ENCODE measurements at places on chromosomes 3 and 15.

DNA sequence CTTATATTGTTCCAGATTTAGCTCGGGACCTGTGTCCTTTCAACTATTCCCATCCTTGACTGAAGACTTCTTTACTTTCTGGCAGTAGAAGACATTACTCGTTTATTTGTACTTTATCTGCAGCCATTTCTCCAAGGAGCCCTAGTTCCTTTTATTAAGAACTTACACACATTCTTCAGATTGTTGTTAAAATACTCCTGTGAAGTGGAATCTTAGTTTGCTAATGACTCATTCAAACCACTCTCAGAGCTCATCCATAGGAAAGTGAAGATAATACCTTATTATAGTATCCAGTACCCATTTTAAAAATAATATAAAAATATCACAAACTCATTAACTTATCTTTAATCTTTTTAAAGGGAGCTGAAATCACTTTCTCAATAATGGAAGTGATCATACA is 63.5 kb downstream of the C3orf70 start:
- DNase-seq = no peak

DNA sequence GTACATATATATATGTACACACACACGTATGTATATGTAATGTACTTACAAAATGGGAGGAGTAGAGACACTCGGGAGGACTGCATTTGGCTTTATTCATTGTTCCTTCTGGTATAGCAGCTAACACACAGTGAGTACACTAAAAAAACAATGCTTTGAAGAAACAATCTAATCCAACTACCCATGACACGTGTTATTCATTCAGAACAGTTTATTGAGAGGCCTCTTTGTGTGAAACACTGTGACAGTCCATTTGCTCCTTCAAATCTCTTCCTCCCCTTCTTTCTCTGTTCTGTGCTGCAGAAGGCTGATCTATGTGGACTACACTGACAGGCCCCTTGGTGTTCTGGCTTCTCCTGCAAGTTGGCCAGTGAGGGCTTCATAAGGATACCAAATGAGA is 1075.9 kb upstream of the CFAP20DC start:
- DNase-seq = no peak

GRCh38 chr3:187951452-187952190 is 202.3 kb upstream of the LPP start:
- peak; percentile 83 for DNase-seq

DNA sequence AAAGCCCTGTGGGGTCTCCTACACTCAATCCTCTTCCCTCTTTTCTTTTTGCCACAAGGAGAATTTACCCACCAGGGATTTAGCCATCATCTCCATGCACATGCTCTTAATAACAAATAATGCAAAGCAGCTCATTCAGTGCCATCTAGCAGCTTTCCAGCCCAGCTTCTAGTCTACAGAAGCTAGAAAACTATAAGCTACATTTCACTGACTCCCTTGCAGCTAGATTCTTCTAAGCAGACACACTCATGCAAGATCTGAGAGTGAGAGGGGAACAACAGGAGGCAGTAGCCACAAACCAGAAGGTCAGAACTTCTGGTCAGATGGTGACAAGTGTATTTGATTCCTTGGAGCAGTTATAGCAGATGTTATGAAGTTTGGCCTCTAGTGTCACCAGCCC is 25.5 kb downstream of the OSBPL10 start:
- no peak for DNase-seq

GRCh38 chr3:24196526-24196925 is 251.4 kb downstream of the NR1D2 start:
- no peak for DNase-seq

DNA sequence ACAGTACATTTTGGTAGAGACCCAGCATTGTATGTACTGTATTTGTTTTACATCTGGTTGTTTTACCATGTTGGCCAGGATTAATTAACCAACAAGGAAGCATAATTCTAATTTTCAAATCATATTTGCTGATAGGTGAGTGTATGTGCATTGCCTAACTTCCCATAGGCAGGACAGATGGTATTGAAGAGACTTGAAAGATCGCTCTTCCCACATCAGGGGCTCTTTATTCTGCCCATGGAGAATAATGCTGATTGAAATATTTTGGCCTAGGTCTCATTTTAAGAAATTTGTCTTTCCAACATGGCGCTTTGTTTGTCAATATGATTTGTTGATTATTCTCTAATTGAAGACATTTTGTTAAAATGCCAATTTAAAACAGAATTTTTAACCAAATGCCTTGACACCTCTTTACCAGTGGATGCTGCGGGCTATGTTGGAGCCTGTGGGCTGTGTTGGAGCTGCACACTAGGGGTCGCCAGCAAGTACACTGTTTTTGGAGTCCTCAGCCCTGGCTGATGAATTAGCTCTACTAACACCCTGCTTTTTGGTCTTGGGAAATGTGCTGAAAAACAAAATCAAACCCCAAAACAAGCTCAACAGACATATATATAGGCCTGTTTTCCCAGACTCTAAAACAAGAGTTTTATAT is 5.3 kb downstream of the P2RY12 start:
- DNase-seq = peak; percentile 63

DNA sequence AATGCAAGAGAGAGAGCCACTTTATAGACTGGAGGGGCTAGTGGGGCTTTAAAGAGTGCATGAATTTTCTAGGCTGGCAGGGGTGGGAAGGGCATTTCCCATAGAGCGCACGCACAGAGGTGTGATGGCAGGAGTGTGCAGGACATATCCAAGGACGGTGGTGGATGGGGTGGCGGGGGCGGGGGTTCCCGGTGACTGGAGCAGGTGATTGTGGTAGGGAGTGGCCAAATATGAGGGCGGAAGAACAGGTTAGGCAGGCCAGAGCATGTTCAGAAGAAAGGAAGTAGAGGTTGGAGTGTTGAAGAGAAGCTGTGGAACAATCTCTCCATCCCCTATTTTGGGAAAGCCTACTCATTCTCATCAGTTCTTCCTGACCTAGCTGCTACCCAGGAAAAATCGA is 18.1 kb downstream of the FAM81A start:
- no peak for DNase-seq

DNA sequence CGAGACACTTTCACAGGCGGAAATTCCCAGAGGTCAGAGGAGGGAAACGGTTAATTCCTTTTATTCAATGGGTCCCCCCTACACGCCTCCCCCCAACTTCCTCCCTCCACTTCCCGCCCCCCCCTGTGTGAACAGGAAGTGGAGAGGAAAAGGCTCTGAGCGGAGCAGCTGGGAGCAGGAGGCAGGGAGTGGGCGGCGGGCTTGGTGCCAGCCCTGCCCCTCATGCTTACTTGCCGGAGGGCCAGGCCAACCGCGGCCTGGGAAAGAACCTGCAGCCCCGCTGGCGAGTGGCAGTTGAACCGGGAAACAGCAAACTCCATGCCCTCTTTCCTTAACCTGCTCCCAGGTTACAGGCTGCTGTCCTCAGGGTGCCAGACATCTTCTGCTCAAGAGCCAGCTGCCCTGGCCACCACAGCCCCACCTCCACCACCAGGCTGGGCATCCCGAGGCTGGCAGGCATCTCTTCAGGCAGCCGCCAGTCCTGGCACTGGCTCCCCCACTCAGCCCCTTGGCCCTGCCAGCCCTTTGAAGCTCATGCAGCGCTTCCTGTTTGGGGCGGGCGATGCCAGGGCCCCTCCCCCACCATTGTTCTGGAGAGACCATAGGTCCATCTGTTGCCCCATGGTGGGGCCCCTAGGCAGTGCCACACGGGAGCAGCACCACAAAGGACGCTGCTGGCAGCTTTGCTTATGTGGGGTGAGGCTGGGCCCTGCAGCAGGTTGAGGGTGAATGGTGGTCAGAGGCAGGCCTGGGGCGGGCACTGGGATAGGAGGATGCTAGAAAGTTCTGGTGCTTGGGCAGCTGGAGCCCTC is 12.9 kb downstream of the VPS18 start:
- no peak for DNase-seq

Data from HL-60 (cell line).